ENCODE measurements at places on chromosomes 2 and 18.

GRCh38 chr18:59051470-59052165 lies 88.1 kb upstream of the SEC11C start:
- DNase-seq: no peak

DNA sequence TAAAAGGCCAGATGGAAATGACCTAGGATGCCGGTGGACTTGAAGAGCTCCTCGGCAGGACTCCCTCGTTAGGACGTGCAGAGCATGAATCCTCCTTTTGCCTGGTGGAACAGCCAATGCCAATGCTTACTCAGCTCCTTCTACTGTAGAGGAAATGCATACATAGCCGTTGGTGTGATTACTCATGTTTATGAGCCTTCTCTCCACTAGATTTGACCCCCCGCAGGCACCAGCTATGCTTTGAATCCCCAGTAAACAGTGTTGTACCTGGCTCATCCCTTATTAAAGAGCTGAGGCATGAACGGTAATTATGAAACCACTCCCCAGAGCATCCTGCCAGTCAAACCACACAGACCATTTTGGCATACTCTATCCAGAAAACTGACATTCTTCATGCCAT lies 172.8 kb downstream of the ANTXR1 start:
- no peak for DNase-seq

DNA sequence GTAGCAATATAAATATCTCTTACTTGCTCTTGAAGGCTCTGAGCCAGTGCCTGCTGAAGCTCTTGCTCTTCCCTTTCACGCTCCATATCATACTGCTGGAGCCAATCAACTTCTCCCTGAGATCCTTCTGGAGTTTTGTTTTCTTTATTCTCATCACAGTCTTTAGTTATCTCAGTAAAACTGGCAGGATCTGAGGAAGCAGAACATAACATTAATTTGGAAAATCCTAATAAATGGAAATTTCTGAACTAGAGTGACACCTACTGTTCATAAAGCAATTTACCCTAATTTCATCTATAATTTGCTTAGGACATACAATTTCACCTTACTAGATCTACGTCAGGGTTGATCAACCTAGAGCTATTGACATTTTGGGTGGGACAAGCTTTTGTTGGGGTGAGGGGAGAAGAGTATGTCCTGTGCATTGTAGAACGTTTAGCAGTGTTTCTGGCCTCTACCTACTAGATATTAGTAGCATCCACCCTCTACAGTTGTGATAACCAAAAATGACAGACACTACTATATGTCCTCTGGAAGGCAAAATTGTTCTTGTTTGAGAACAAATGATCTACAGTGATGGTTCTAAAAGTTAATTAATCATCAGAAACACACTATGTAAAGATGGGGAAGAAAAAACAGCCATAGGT lies 47.2 kb downstream of the VIL1 start:
- no peak for DNase-seq

GRCh38 chr18:25171334-25171733 lies 180.6 kb downstream of the ZNF521 start:
- DNase-seq: no peak

- DNase-seq: no peak
Measured at GRCh38 chr2:189217541-189217940, 38.0 kb upstream of the COL5A2 start.

GRCh38 chr2:225002656-225003045 lies 39.6 kb downstream of the DOCK10 start:
- DNase-seq: no peak

GRCh38 chr2:54598347-54599325 lies 124.8 kb upstream of the EML6 start:
- no peak for DNase-seq

- DNase-seq: peak; percentile 16
Measured at GRCh38 chr2:9984217-9984739, 32.8 kb downstream of the GRHL1 start.

- no peak for DNase-seq
Measured at GRCh38 chr18:58514773-58515172, 114.1 kb downstream of the ALPK2 start.

GRCh38 chr2:241777170-241777685 lies 606 bp downstream of the GAL3ST2 start:
- DNase-seq: no peak

DNA sequence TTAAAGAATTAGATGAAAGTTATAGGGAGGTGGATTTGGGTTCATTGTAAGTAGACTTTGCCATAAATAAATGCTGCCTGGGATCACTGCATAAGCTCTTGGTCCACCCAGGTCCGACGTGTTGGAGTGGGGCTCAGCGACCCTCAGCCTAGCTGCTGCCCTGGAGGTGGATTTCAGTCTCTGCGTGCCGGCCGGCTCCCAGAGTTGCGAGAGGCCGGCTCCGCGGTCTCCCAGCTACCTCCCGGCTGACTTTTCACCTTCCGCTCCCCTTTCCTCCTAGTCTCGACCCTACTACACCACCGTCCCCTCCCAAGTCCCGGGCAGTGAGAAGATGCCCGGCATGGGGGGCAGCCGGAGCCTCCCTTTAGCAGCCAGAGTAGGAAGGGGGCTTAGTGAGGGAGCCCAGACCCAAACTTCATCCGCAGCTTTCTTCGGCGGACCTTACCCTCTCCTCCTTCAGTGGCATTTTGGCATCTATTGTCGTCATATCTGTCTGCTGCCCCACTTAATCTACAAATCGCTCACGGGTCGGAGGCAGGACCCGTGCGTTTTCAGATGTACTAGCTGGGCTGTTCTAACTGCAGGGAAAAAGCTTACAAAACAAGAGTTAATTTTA lies 8.1 kb downstream of the EMX1 start:
- no peak for DNase-seq

DNA sequence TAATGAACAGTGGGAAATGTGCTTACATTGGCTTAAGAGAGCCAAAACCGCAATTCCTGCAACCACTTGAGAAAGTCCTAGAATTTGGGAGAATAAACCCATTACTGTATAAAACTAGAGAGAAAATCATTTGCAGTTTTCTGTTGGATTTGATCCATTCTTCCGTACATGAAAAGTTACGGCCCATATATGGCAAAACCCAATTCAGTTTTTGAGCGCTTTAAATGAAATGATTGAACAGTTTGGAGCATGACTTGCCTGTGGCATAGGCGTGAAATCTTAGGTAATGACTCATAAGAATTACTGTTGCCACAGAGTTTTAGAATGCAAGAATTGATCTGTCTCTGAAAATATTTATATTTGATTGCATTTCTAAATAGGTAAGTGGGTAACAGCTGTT lies 52.0 kb downstream of the PHLPP1 start:
- DNase-seq: no peak

DNA sequence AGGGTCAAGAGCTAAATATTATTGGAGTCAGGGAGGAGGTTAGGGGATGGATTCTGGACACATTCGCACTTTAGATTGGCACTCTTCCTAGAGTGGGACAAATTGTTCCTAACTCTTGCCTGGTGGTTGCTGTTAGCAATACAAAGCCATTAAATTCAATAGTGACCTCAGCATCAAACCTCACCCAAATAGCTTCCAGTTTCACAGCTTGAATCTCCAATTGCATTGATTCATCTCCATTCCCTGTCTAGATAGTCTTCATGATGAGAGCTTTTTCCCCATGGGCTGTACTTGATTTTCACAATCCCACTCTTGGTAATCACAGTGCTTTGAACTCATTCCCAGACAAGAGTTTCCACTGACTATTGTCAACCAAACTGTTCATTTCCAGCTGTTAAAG lies 585.9 kb upstream of the SYT4 start:
- DNase-seq: no peak

GRCh38 chr18:25284861-25285550 lies 67.0 kb downstream of the ZNF521 start:
- DNase-seq: peak; percentile 1

Data from NCI-H1436 (cell line).